ENCODE measurements at places on chromosomes 6 and 20. TPM values are rescaled to one million over a fixed set of nuclear protein-coding genes. Genes with fewer than 3 reads are reported as not detected.
A peak's percentile ranks its signal among the peaks of the same experiment; 100 is the strongest.

The FRMD1 gene
- total RNA-seq = not detected

The SIGLEC1 gene
- total RNA-seq = not detected

The SLC17A1 gene
- total RNA-seq = 0.32 TPM

The PI16 gene
- total RNA-seq = not detected

The HLA-DPA1 gene
- 58.9 TPM for total RNA-seq

The MRAP2 gene
- total RNA-seq = not detected

The GATA5 gene
- not detected for total RNA-seq

DNA sequence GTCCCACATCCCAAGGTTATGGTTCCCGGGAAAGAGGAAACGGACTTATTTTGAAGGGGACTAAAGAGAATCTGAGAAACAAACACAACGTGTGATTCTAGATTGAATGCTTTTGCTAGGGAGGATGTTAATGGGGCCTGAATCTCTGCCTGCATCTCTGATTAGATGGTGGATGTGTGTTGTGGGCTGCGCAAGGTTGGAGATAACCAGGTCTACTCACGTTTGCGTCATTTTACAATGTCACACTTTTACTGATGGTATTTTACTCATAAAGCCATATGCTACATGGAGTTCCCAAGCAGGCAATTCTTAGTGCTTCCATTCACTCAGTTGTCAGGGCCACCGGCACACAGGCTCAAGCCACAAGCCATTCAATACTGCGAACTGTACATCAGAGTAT is 23.2 kb upstream of the CCR6 start:
- DNase-seq = no peak
- peaks cover 25% of the 10 kb centered on the region for H3K27me3 ChIP-seq
- H3K27ac ChIP-seq = no peak overlapping the region
- peaks cover 17% of the 10 kb centered on the region for H3K4me1 ChIP-seq
- no peaks in the 10 kb centered on the region for H3K36me3 ChIP-seq

DNA sequence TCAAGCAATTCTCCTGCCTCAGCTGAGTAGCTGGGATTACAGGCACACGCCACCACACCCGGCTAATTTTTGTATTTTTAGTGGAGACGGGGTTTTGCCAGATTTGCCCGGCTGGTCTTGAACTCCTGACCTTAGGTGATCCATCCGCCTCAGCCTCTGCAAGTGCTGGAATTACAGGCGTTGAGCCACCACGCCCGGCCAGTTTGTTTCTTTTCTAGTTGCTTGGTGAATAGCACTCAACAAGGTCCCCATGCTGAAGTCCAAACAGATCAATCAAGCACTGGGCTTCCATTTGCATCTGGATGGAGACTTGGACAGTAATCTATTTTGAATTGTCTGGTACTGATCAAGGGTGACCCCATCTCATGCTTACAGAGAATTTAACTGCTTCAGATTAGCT is 108.9 kb upstream of the FOXO3 start:
- DNase-seq = no peak
- H3K36me3 ChIP-seq = no peaks in the 10 kb centered on the region
- no peak overlapping the region for H3K4me3 ChIP-seq
- no peak overlapping the region for H3K27ac ChIP-seq

DNA sequence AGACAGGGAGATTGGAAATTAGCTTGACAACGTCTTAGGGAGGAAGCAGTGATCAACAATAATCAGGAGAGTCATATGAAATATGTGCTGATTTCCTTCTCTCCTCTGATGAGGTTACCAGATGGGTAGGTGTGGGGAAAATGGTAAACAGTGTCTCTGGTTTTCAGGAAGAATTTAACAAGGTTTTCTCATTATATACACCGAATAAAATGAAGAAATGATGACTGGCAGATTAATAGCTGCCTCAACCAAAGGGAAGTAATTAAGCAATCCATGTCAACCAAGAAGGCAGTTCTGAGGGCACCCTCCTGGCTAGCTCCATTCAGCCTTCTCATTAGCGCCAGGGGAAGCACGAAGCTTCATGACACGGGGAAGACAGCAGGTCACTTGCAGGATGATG is 12.7 kb upstream of the RAMACL start:
- H3K4me1 ChIP-seq = peaks cover 3% of the 10 kb centered on the region
- H3K27ac ChIP-seq = no peak overlapping the region
- no peaks in the 10 kb centered on the region for H3K36me3 ChIP-seq
- DNase-seq = no peak

GRCh38 chr6:37496951-37497885 is 2.5 kb downstream of the CCDC167 start:
- H3K27me3 ChIP-seq = no peaks in the 10 kb centered on the region
- H3K27ac ChIP-seq = peak overlapping the region; percentile 59
- peaks cover 55% of the 10 kb centered on the region for H3K4me1 ChIP-seq
- H3K4me3 ChIP-seq = no peak overlapping the region

GRCh38 chr6:155690820-155691219 is 235.2 kb upstream of the NOX3 start:
- H3K4me1 ChIP-seq = no peaks in the 10 kb centered on the region
- H3K27ac ChIP-seq = no peak overlapping the region
- no peaks in the 10 kb centered on the region for H3K36me3 ChIP-seq
- no peak for DNase-seq
- no peak overlapping the region for H3K4me3 ChIP-seq

- H3K27ac ChIP-seq = no peak overlapping the region
- H3K27me3 ChIP-seq = peaks cover 2% of the 10 kb centered on the region
- H3K36me3 ChIP-seq = no peaks in the 10 kb centered on the region
- H3K4me3 ChIP-seq = no peak overlapping the region
- H3K4me1 ChIP-seq = no peaks in the 10 kb centered on the region
These were observed 205.9 kb downstream of the ZMYND8 start for GRCh38 chr20:47150403-47151152.

- H3K4me1 ChIP-seq = no peaks in the 10 kb centered on the region
- no peak overlapping the region for H3K27ac ChIP-seq
- no peaks in the 10 kb centered on the region for H3K36me3 ChIP-seq
- no peaks in the 10 kb centered on the region for H3K27me3 ChIP-seq
These were observed 49.7 kb upstream of the NAA20 start for GRCh38 chr20:19967445-19967844.

GRCh38 chr6:157520596-157521361 is 139.8 kb downstream of the ZDHHC14 start:
- no peak overlapping the region for H3K4me3 ChIP-seq
- H3K4me1 ChIP-seq = peaks cover 10% of the 10 kb centered on the region
- no peak overlapping the region for H3K27ac ChIP-seq
- H3K36me3 ChIP-seq = peaks cover 2% of the 10 kb centered on the region
